ENCODE measurements at places on chromosomes 16 and 17. TPM values are rescaled to one million over a fixed set of nuclear protein-coding genes. Genes with fewer than 3 reads are reported as not detected.

- DNase-seq: no peak
Observed at GRCh38 chr17:81481073-81481799, 31.4 kb downstream of the ACTG1 start.

DNA sequence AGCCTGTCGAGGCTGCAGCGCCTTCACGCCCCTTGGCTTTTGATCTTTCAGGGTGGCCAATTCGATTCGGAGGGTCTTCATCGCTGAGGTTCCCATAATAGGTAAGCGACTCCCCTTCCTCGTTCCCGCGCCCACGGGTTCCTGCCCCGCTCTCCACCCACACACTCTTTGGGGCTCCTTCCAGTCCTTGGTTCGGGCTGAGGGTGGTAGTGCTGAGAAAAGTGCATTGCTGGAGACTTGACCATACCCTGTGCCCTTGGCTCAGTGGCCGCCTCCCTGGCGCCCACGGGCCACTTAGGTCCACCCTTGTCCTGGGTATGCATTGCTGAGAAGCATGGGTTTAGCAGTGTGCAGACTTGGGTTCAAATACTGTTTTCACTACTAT, 491 bp downstream of the POLR2C start:
- no peak for DNase-seq

DNA sequence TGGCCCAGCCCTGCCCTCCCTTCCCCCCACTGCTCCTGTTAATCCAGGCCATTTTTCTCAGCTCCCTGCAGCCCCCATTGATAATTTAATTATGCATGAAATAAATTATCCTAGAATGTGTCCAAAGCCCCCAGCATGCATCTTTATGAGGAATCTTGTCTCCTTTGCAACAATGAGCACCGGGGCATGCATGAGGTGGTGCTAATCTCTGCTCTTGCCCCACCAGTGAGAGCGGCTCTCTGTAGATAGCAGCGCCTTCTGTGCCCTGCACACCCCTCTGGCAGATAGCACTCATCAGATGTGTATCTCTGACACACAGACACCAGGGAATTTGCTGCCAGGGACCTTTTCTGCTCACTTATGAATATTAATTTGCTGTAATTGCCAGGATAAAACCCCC, 140.2 kb upstream of the CDC42EP4 start:
- no peak for DNase-seq

GRCh38 chr16:59188029-59188428, 453.9 kb upstream of the GOT2 start:
- no peak for DNase-seq

DNA sequence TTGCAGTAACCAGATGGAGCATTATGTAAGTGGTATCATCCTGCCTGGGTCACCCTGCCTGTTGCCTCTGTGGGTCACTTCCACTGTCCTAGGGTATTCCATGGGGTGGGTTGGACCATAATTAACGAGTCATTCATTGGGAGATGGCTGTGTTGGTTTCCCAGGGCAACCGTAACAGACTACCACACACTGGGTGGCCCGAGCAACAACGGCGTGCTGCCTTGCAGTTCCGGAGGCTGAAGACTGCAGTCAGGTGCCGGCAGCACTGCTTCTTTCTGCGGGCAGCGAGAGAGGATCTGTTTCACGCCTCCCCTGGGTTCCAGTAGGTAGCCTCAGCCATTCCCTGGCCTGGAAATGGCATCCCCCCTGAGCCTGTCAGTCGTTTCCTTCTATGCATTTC, 28.9 kb upstream of the CMIP start:
- DNase-seq: no peak

Gene C17orf113
- polyA plus RNA-seq: 4.6 TPM
